Stimulated activated CD4-positive, alpha-beta T cell treated with anti-CD3 and anti-CD28 coated beads, Interleukin-12 subunit alpha, Interleukin-12 subunit beta, amount 100 ng/mL, for 24 hours (primary cell): ENCODE measurements at places on chromosomes 12 and 14.

DNA sequence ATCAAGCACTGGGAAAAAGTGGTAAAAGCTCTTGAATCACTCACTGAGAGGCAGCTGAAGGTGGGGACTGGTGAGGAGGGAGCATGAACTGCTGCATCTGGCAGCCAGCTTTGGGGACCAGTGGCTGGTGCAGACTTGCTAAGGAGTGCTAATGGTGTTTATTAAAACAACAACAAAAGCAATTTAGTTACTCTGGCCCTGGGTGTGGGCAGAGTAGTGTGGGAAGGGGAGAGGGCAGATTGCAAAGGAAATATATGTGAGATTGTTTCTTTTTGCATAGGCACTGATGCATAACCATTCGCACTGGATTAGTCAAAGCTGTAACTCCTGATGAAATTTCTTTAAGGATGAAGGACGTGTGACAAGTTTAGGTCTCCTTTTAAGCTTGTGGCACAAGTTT lies 8.1 kb downstream of the TXNRD1 start:
- no peak for DNase-seq

GRCh38 chr14:57266065-57266464 lies 2.6 kb downstream of the EXOC5 start:
- no peak for DNase-seq

DNA sequence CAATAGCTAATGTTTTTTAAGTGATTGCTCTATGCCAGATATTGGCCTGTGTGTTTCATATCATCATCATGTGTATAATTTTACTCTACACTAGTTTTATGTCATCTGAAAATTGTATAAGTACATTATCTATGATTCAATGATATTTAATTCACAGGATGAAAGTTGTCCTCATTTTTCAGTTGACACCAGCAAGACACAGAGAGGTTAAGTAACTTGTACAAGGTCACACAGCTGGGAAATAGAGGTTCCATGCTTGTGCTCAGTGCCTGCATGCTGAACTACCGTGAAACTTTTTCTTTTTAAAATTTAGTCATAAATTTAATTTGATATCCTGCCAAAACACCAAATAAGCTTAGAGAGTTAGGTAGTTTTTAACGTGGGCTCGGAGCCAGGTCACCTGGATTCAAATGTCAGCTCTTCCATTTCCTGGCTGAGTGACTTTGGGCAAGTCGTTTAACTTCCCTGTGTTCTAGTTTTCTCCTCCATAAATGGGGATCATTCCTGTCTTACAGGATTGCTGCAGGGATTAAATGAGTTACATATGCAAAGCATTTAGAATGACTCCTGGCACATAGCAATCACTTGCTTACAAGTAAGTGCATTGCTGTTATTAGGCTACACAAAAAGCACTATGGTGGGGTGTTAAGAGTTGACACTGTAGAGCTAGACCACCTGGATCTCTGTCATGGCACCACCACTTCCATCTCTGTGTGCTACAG lies 183.9 kb downstream of the ETV6 start:
- DNase-seq, result no peak

DNA sequence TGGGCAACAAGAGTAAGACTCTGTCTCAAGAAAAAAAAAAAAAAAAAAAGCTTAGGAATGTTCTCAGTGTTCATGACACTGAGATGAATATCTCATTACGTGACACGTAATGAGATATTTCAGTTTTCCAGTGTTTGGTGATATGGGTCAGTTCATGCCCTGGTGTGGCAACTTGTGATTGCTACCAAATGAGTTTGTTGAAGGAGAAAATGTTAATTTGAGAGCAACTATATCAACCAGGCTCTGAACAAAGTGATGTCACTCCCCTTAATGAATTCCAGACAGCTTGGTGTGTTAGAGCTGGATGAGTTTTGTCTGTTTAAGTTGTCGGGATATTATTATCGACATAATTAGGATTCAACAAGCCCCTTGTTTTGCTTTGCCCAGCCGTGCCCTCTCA lies 211.7 kb downstream of the DPF3 start:
- no peak for DNase-seq

- no peak for DNase-seq
These were observed 508 bp upstream of the KCNH5 start for GRCh38 chr14:63045612-63046320.

GRCh38 chr14:50676814-50677516 lies 8.9 kb upstream of the SAV1 start:
- no peak for DNase-seq

GRCh38 chr12:57474862-57475261 lies 4.8 kb downstream of the ARHGAP9 start:
- no peak for DNase-seq

- no peak for DNase-seq
These were observed 34.8 kb upstream of the PMCH start for GRCh38 chr12:102232446-102232845.

- DNase-seq, result no peak
These were observed 1.1 kb downstream of the AJUBA start for GRCh38 chr14:22981090-22981875.

GRCh38 chr12:116358893-116359761 lies 81.6 kb upstream of the MED13L start:
- DNase-seq, result peak; percentile 18

- DNase-seq, result no peak
These were observed 60.6 kb upstream of the TMCC3 start for GRCh38 chr12:94710933-94711332.

DNA sequence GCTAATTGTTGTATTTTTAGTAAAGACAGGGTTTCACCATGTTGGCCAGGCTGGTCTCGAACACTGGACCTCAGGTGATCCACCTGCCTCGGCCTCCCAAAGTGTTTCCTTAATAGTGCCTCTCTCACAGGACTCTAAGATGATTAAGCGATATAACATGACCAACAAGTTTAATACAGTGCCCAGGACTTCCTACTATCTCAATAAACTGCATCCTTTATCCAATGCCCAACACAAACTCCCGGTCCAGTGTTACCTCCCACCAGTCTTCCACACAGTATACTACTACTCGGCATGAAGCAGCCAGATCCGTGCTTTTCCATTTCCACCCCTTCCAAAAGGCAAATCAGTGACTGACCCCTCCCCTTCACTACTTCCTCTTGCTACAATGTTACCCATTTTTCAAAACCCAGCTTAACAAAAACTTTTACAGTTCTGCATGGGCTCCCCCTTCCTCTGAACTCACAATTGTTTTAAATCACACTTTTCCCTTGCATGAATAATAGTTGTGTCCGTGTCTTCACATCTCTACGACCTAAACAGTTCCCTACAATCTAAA lies 900 bp downstream of the NOP2 start:
- DNase-seq, result no peak

DNA sequence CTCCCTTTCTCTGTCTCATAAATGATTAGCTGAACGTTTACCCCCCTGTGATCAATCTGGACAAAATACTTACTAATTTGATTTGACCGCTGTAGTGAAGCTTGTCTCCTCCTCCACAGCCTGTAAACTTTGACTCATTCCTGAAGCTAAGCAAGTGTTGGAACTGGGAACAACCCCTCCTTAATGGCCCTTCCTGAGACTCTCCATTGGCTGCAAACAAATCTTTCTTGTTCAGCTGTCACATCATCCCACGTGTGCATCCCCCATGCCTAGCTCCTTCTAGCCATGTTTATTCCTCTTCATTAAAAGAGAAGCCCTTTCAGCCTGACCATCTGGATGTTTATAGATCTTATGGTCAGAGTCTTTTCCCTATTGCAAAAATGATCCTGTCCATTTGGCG lies 281.2 kb downstream of the RGS6 start:
- no peak for DNase-seq

- DNase-seq, result no peak
These were observed 167.2 kb downstream of the KTN1 start for GRCh38 chr14:55747186-55747585.

DNA sequence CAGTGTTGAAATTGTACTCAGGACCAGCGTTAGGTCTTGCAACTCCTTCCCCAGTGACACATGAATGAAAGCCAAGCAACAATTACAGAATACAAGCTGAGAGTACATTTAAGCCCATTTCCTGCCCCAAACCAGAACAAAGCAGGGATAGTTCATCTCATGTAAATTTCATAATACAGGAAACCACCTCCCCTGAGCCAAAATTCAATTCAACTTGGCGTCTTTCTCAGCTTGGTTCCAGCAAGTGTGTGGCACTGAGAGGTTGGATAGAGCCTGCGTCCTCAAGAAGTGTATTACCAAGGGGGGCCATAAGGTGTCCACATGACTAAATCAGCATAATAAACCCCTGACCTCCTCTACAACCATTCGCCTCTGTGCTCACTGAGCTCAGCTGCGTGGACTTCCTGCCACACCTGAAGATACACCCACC lies 278.9 kb upstream of the CRY1 start:
- no peak for DNase-seq

GRCh38 chr12:125341422-125341821 lies 276.2 kb downstream of the AACS start:
- DNase-seq, result no peak

DNA sequence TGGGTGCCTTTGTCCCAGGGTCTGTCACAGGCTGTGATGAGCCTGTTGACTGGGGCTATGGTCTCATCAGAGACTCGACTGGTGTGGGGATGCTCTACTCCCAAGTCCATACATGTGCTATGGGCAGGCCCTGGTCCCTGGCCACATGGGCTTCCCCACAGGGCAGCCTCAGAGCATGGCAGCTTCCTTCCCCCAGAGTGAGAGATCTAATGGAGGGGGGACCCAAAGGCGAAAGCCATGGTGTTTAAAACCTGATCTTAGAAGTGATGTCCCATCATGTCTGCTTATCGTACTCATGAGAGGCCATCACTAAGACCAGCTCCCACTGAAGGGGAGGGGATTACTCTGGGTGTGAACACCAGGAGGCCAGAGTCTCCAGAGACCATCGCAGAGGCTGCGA lies 279.0 kb upstream of the RTL1 start:
- DNase-seq, result no peak

GRCh38 chr12:76055393-76055792 lies 23.8 kb upstream of the PHLDA1 start:
- no peak for DNase-seq

DNA sequence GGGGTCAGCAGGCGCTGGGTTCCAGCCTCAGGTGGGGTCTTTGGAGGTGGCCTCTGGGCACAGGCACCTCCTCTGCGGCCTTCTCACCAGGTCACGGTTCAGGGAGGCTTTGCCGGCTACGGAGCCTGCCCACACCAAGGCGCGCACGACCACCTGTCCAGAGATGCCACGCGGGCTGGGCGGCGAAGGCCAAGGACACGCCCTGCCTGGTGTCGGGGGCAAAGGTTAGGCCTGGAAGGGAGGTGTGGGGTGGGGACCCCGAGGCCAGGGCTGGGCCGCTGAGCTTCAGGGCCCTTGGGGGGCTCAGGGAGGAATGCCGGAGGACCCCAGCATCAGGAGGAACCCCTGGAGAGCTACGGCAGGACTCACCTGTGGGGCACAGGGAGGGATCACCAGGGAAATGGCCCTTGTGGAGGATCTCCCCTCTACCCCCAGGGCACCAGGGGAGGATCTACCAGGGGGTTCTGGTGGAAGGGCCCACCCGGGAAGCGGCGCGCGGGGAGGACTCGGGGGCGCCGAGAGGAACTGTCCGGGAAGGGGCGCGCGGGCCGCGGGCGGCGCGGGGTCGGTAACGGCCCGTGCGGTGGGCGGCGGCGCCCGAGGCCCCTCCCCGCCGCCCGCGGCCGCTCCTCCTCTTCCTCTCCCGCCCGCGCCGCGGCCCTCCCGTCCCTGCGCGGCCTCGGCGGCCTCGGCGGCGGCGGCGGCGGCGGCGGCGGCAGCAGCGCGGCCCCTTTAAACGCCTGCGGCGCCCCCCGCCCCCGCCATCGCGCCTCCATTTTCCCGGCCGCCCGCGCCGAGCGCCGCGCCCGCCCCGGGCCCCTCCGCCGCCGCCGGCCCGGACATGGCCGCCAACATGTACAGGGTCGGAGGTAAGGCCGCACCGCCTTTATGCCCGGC lies at the start of gene MTA1:
Gene MTA1 (plus strand): TSS at position 633 of the 897 bp plus-strand sequence. CDS start 209 bp downstream, at position 842.
- DNase-seq, result no peak

DNA sequence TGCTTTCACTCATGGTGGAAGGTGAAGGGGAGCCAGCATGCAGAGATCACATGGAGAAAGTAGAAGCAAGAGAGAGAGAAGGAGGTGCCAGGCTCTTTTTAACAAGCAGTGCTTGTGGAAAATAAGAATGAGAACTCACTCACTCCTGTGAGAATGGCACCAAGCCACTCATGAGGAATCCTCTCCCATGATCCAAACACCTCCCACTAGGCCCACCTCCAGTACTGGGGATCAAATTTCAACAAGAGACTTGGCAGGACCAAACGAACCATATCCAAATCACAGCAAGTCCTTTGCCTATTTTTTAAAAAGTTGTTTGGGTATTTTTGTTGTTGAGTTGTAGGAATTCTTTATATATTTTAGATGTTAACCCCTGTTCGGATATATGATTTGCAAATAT lies 245.9 kb upstream of the ARID2 start:
- DNase-seq, result no peak

DNA sequence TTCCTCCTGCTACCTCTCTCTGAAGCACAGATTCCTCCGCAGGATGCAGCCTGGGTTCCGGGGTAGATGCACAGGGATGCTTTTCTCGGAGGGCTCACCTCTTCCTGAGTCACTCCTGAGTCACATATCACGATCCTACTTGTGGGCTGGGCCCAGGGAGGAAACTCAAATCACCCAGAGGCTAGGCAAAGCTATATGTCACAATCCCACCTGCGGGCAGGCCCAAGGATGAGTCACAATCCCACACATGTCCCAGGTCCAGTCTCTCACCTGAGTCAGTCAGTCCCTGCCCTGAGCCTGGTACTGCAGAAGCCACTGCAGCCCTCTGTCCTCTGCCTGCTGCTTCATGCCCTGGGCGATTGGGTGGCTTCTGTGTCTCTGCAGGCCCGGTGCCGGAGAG lies 149.0 kb upstream of the GSC start:
- DNase-seq, result no peak

DNA sequence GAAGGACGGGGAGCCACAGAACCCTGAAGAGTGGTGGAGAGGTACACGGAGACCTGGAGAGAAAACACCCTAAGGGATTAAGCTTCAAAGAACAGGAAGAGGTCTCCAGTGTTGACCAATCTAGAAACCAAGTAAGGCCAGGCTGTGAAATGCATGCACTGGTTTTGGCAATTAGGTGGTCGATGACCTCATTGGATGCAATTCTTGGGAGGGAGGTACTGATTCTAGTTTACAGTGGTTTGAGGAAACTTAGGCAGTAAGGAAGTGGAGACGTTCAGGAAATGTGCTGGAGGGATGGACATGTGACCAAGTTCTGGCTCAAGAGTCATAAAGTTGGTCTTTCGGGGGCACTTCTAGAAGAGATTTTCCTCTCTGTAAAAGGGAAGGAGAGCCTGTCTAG lies 91.3 kb upstream of the CEP83 start:
- DNase-seq, result no peak
